ENCODE measurements at places on chromosomes 6 and 20. TPM values are rescaled to one million over a fixed set of nuclear protein-coding genes. Genes with fewer than 3 reads are reported as not detected.
A peak's percentile ranks its signal among the peaks of the same experiment; 100 is the strongest.

Gene VSX1
- not detected for total RNA-seq

DNA sequence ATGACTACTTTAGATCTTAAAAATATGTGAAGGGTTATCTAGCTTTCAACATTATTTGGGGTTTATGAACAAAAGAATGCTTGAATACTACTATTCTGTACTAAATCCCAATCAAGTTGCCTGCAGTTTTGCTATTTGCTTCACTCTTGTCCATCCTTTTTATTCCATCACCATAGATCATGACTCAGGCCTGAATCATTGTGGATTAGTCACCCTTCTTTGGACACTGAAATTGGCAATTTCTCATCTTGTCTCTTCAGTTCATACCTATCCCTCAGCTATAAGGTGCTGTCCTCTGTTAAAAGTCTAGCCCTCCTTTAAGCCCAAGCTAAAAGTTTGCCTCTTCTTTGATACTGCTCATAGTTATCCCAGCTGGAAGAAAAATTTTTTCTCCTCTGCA lies 199.1 kb downstream of the CENPW start:
- DNase-seq = peak; percentile 54

Gene PDYN
- total RNA-seq = not detected

GRCh38 chr6:28005152-28005890 lies 48.3 kb downstream of the OR2B6 start:
- no peak for DNase-seq

Data from myocyte (in vitro differentiated cells).